Left hindlimb (tissue), 1 donor: ENCODE measurements at places on chromosomes 6 and 20.

GRCh38 chr6:797479-798077 lies 104.6 kb upstream of the EXOC2 start:
- peak; percentile 51 for DNase-seq

- no peak for DNase-seq
Observed at GRCh38 chr6:46302816-46303215, 132.0 kb upstream of the ENPP5 start.

GRCh38 chr6:31083742-31084354 lies 28.5 kb downstream of the C6orf15 start:
- no peak for DNase-seq

GRCh38 chr20:57902473-57902872 lies 192.7 kb upstream of the PMEPA1 start:
- DNase-seq = no peak

DNA sequence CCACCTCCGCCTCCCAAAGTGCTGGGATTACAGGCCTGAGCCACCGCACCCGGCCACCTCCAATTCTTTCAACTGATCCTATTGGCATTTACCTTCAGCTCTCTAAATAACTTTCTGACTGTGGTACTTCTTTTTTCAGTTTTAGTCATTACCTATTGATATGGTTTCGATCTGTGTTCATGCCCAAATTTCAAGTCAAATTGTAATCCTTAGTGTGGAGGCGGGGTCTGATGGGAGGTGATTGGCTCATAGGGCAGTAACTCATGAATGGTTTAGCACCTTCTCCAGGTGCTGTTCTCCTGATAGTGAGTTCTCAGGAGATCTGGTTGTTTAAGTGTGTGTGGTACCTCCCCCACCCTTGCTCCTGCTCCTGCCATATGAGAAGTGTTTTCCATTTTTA lies 140.9 kb downstream of the LPA start:
- DNase-seq = no peak

GRCh38 chr20:23874747-23875146 lies 4.8 kb downstream of the CST5 start:
- no peak for DNase-seq

- no peak for DNase-seq
Observed at GRCh38 chr20:35296101-35296554, 3.9 kb upstream of the FAM83C start.

DNA sequence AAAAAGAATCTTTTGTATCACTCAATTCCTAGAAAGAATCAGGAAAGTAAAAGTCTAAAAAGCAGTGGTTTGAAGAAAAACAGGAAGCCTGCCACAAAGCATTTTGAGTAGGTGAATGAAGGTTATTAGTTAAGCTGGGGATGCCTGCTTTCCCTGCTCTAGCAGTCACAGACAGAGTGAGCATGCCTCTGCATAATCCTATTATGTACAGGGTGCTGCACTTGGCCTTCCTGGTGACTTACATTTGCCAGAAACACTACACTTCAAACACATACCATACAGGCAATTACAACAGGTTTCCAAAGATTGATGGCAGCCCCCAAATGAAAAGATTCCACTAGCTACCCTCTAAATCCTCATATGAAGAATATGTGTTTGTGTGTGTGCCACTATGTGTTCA lies 130.8 kb downstream of the TPBG start:
- DNase-seq = no peak

- DNase-seq = no peak
Observed at GRCh38 chr6:25965058-25965457, 2.5 kb downstream of the TRIM38 start.

DNA sequence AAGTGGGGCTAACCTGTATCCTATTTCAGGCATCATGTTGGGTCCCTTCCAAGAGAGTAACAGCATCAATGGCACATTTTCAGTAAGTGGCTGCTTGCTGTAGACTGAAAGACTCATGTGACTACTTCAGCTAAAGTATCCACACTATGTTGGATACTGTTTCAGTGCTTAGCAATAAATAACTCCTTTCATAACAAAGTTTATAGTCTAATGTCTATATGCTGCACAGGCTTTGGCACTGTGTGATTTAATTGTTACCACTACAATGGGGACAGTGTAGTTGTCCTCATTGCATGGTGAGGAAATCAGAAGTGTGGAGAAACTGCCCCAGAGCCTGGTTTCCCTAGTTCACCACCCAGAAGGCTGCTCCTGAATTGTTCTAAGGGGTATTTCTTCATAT lies 318.0 kb upstream of the PTCHD4 start:
- no peak for DNase-seq

DNA sequence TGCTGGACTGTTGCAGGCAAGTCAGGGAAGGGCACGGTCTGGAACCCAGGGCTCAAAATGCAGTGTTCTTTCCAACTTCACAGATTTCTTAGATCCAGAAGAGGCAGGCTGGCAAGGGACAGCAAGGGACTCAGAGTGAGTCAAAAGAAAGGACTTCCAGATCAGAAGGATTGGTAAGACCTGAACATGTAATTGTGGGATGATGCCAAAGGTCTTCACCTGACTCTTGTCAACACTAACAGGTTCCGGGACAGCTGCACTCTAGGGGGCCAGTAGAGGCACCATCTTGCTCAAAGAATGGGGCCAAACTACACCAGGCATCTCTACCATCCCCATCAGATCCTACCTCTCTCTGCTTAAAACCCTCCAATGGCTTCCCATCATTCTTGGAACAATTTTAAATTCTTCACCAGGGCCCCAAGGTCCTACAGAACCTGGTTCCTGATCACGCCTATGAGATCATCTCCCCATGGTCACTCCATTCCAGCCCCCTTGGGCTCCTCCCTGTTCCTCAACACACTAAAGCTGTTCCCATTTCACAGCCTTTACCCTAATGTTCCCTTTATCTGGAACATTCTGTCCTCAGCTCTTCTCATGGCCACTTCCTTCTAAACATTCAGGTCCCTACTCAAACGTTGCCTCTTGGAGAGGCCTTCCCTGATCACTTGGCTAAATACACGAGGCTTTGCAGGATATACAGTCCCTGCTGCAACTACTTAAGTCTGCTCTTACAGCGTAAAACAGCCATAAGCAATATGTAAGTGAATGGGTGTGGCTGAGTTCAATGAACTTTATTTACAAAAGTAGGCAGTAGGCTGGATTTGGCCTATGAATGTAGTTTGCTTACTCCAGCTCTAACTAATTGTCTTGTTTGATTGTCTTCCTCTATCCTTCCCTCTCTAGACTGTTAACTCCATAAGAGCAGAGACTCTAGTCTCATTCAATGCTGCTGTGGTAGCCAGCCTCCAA lies 29.6 kb upstream of the TTPAL start:
- no peak for DNase-seq

GRCh38 chr20:49430320-49430719 lies 52.1 kb downstream of the KCNB1 start:
- no peak for DNase-seq

DNA sequence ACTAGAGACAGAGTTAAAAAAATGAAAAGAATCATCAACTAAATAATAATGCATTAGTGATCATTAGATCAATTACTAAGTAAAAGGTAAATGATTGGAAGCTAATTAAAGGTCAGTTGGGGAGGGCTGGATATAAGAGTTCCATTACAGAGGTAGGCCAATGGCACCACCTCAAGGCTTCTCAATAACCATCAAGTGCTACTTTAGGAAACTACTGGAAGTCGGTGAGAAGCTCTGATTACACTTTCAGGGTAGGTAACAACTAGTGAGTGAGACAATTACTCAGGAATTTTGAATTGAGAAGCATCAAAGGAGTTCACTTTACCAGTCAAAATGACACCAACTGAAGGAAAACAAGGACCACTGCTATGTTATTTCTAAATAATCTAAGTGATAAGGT lies 90.2 kb upstream of the HDAC2 start:
- no peak for DNase-seq

DNA sequence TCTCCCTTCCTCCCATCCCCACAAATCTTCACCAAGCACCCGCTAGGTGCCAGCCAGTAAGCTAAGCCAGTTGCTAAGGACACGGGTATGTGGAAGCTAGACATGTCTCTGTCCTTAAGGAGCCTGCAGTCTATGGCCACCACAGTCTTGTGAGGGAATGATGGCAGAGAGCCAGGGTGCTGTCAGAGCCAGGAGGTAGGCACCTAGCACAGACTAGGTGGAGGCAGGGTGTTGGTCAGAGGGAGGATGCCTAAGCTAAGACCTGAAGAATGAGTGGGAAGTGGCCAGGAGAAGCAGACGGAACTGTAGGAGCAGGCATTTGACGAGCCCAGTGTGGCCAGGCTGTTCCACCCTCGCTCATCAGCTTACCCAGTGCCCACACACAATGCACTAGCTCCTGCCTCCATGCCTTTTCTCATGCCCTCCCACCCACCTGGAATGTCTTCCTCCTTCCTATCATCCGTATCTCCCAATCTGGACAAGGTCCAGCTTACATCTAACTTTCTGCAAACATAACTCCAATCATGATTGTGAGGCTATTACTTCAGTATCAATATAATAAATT lies 125.6 kb downstream of the FOXC1 start:
- DNase-seq = no peak

- DNase-seq = no peak
Observed at GRCh38 chr6:138957484-138957883, 30.6 kb downstream of the REPS1 start.

- peak; percentile 33 for DNase-seq
Observed at GRCh38 chr6:33418690-33419291, 884 bp upstream of the CUTA start.

DNA sequence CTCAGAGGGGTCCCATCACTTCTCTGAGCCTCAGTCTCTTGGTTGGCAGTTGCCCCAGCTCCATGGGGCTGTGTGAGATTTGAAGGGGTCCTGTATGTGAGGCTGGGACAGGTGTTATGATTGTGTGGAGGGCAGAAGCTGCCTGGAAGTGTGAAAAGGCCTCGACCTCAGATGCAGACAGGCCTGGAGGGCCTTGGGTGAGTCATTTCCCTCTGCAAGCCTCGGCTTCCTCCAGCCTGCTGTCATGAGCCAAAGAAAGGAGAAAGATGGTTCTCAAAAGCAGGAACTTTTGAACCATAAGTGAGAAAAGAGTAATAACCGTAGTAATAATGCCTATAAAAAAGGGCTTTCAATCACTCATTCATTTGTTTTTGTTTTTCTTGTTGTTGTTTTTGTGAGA lies 37.5 kb downstream of the SNAI1 start:
- no peak for DNase-seq

DNA sequence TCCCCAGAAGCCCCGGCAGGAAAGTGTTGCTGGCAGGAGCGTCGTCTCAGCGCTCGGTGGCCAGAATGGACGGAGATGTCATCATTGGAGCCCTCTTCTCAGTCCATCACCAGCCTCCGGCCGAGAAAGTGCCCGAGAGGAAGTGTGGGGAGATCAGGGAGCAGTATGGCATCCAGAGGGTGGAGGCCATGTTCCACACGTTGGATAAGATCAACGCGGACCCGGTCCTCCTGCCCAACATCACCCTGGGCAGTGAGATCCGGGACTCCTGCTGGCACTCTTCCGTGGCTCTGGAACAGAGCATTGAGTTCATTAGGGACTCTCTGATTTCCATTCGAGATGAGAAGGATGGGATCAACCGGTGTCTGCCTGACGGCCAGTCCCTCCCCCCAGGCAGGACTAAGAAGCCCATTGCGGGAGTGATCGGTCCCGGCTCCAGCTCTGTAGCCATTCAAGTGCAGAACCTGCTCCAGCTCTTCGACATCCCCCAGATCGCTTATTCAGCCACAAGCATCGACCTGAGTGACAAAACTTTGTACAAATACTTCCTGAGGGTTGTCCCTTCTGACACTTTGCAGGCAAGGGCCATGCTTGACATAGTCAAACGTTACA lies 817 bp downstream of the GRM1 start:
- no peak for DNase-seq

- DNase-seq = no peak
Observed at GRCh38 chr6:54980511-54981275, 134.1 kb downstream of the FAM83B start.

DNA sequence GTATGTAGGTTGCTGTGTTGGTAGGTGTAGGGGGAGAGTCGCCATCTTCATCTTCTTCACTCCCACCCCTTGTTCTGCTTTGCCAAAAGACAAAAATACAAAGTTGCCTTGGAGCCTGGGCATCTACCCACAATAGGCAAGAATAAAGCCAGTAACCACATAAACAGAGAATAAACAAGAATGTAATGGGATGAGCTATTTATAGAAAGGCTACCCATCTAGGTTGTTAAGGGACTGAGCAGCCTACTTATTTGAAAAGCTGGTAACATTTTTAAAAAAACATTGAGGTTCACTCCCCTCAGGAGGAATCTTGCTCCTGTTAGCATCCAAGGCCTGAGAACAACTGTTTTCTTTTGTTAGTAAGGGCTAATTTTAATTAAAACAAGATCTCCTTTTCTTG lies 301.4 kb upstream of the STXBP5 start:
- DNase-seq = no peak
